ENCODE measurements at places on chromosomes 16 and 17. TPM values are rescaled to one million over a fixed set of nuclear protein-coding genes. Genes with fewer than 3 reads are reported as not detected.

DNA sequence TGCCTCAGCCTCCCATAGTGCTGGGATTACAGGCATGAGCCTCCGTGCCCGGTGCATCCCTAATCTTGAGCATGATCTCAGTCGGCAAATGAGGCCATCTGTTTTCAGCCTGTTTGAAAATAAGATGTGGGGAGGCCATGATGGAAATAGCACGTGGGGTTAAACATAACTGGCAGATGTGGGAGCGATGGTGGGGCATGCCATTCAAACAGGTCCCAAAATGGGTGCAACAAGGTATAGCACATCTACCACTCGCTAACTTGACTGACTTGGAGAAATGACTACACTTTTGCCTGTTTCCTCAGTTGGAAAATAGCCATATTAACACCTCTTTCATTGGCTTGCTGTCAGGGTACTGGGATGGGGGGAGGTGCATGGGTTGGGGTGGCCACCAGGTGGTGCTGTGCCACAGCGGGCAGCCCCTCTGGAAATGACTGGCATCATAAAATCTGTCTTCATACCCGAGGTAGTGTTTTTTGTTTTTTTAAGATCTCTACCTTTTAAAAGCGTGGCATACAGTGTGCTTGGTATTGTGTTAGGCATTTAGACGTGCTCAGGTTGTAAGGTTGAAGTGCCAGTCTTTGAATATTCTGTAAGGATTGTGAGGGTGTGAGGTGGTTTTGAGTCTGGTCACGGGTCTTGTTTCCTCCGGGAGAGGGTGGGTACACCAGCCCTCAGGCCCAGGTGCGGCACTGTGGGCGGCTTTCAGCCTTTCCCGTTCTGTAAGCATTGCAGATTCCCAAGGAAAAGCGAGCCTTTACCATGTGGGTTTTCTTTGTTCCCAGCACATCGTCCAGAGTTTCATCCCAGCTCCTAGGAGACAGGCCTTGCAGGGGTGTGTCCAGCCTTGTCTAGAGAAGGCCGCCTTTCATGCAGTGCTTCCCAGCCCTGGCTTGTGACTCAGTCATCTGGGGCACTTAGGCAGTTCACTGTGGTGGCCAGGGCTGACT, 2.9 kb upstream of the TTYH2 start:
- DNase-seq: peak; percentile 90

- no peak for DNase-seq
Observed at GRCh38 chr16:80664226-80664625, 123.4 kb downstream of the DYNLRB2 start.

GRCh38 chr16:12203780-12204351, 227.3 kb downstream of the SNX29 start:
- no peak for DNase-seq

DNA sequence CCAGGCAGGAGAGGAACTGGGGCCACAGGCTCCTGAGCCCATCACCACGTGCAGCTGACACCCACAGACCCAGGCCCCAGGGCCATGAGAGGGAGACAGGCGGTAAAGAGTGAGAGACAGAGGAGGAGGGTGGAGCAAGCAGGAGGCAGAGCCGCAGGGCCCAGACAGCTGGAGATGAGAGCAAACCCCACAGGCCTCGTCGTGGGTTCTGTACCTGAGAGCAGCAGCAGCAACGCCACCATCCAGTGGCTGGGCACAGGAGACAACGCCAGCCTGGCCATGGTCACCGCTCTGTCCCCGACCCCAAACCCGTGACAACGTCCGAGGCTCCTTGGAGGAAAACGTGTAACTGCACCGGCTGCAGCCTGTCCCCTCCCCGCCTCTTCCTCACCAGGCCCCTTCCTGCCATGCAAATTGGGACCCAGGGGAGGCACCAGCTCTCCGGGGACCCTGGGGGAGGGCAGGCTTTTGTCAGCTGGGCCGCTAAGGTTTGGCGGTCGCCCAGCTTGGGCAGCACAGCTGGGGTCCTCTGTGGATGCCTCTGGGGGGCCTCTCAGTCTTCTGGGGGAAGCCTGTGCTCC, at the start of gene CD79B:
Gene CD79B (minus strand): TSS at position 351 of the 581 bp plus-strand sequence. CDS start 70 bp downstream, at position 281.
- peak; percentile 74 for DNase-seq

DNA sequence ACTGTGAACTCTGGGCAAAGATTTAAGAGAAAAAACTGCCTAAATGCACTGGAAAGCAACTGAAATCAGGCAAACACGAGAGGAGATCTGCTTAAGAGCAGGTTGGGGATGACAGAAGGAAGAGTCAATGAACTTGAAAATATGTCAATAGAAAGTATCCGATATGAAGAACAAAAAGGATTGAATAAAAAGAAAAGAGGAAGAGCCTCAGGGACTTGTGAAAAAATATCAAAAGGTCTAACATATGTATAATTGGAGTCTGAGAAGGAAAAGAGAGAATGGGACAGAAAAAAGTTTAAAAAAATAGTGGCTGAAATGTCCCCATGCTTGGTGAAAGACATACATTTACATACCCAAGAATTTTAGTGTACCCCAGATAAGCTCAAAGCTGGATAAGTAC, 195.5 kb downstream of the COPRS start:
- no peak for DNase-seq

DNA sequence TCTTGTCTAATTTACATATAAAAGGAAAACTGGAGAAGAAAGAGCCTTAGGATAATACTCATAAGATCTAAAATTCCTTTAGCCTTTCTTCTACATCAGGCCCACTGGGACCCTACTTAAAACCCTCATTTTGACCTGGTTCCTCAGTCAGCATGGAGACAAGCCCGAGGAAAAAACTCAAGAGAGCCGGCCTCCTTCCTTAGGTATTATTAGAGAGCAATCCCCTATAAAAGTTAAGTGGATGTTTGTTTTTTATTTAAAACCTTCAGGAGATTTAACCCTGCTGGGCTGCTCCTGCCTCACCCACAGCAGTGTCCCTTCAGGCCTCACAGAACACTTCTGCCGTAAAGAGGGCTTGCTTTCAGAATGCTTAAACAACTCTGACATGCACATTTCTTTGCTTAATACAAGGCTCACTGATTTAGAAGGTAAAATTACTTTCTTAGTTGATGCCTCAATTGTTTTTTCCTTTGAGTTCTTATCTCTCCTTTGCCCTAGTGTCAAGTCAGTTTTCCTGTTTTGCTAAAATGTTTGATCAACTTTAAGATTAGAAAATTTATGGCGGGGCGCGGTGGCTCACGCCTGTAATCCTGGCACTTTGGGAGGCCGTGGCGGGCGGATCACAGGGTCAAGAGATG, 145.6 kb upstream of the TBX2 start:
- no peak for DNase-seq

DNA sequence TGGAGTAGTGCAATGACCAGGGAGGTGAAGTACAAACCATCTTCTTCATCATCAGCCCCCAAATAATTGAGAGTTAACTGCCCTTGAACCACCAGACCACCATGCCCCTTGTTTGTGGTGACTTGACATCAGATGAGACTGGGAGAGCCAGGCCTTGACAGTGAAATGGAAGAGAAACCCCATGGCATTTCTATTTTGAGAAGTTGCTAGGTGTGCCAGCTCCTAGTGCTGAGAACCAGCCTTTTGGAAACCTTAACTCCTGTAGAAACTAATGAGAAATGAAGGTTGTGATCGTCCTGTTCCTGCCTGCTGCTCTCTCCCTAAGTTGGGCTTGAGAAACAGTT, 2.8 kb downstream of the TMEM94 start:
- no peak for DNase-seq

DNA sequence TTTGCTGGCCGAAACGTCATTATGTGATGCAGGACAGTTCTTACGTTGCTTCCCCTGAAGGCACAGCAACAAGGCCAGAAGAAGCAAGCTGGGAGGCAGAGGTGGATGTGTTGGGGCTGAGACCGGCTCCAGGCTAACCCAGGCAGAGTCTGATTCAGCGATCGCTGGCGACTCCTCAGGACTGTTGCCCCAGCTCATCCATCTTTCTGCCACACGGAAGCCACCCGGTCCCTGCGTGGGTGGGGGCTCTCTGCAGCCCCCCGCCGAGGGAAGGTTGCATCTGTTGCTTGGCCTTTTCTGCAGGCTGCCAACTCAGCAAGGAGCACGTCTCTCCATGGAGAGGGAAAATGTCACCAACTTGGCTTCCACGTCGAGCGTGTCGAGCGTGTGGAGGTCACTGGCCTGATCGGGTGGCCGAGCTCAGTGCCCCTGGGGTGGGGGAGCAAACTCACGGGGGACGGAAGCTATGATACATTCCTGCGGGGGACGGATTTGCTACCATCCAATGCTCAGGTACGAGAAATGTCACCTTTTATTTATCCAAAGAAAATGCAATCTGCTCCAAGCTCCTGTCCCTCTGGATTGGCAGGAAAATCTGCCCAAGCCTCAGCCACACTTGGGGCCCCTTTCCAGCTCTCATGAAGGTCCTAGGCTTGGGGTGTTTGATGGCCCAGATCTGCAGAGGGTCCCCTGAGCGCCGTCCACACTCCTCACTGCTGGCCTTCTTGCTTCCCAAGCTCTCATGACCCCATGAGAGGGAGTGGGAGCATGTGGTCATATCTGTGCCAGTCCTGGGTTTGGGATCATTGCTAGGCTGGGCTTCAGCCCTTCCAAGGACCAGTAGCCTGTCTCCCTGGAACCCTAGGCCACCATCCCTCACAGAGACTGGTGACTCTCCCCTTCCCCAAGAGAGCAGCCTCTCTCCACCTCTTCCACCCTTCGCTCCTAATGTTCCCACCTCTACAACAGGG, 69.4 kb downstream of the RPH3AL start:
- DNase-seq: no peak

DNA sequence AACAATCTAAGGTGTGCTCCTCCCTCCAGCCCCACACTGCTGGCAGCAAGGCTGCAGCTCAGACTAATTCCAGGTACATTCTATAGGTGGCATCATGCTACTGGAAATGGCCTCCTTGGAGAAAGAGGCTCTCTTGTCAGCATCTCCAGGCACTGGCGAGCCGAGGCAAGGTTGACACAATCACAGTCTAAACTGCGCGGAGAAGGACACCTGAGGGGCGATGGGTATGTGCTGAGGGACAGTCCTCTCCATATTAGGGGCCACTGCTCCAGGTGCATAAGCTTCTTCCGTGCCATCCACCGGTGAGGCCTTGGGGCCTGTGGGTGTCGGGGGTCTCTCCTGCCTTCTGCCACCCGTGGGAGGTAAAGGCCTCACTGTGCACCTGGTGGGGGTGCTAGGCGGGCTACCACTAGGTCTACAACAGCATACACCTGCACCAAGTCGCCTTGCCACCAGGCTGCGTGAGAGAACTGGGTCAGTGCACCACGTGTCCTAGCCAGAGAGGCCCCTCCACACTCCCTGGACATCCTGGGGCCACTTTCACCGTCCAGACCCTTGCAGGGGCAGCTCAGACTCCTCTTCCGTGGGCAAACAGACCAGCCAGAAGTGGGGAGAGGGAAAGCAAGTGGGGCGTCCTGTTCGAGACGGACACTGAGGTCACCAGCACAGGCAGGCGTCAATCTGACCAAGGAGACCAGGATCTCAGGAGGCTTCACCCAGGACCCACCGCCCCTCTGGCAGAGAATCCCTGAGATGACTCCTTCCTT, 12.1 kb upstream of the CBX8 start:
- DNase-seq: peak; percentile 28

DNA sequence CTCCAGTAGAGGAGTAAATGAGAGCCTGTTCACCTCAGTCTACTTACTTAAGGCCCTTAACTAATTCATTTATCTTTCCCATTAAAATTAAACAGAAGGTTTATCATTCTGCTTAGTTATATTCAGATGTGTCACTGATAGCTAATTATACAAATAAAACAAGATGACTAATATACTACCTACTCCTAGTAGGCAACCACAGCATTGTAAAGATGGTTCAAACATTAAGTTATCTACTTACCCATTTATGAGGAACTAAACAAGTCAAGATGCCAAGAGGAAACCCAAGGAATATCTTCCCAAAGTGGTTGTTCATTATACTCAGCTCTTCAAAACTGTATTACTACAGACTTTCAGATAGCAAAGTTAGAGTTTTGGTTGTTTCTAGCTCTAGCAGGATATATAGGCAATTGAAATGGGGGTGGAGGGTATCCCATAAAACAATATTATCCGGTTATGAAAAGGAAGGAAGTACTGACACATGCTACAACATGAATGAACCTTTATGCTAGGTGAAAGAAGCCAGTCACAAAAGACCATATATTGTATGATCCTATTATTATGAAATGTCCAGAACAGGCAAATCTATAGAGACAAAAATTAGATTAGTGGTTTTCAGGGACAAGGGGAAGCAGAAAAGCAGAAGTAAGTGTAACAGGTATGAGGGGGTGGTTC, 56.5 kb downstream of the SPAG9 start:
- no peak for DNase-seq

DNA sequence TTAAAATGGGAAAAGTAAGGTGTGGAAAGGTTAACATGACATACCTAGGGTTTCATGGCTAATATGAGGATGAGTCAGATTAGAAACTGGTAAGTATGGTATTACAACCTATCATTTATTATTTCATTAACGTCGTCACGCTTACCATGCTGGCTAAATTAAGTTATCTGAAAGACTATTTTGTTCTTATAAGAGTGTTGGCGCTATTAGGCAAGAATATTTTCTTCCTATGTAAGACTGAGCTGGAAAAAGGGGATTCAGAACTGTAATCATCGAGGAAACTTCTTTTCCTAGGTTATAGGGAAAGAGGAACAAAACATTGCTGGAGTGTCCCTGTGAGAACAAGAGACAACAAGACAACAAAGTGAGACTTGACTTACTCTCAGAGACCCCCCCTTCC, 440.8 kb downstream of the KCNJ2 start:
- DNase-seq: no peak

GRCh38 chr17:60823515-60823914, 145.9 kb downstream of the BCAS3 start:
- DNase-seq: no peak

DNA sequence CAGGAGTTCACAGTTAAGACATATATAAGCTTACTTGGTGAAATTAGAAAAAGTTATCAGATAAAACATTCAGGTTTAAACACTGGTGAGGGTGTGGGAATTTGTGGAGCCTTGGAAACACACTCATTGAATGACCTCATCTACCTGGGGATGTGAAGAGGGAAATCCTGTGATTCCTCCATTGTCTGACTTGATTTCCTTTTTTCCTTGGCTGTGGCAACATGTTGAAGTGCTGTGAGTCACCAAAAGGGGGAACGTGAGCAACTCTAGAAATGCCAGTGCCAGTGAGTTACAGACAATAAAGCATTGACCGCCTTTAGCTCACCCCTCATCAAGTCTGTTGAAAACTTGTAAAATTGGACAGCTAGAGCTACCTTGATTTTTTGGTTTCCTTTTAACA, 1.8 kb downstream of the HMOX2 start:
- DNase-seq: peak; percentile 28

GRCh38 chr16:56632848-56633365, 448 bp downstream of the MT1M start:
- no peak for DNase-seq

DNA sequence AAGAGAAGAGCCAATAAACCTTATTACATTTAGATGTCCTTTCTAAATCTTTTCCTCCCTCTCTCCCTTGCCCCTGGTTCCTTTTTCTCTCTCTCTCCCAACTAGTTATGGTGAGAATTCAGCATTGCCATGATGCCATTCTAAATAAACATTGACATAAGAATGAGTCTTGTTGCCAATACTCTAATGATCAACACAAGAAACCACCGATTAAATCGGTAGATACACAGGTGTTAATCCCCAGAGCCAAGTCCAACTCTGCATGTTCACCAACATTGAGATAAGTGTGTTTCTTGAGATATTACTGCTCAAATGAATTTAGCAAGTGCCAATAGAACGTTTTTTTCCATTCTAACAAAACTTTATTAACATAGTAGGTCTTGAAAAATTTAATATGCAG, 412.1 kb downstream of the KCNJ2 start:
- DNase-seq: no peak

Gene CCL3
- total RNA-seq: 989 TPM

Gene CCDC144A
- 4.7 TPM for total RNA-seq

Gene HS3ST3B1
- total RNA-seq: 13.4 TPM

Gene KRT25
- total RNA-seq: not detected

Gene IRX3
- not detected for total RNA-seq

Gene CD300A
- 11.3 TPM for total RNA-seq

Gene RAB26
- total RNA-seq: not detected

Gene HERPUD1
- total RNA-seq: 159 TPM

Measured in activated CD4-positive, alpha-beta memory T cell treated with anti-CD3 and anti-CD28 coated beads for 36 hours (primary cell).